CD4-positive, alpha-beta memory T cell (primary cell): ENCODE measurements at places on chromosomes 16 and 17. TPM values are rescaled to one million over a fixed set of nuclear protein-coding genes. Genes with fewer than 3 reads are reported as not detected.
A peak's percentile ranks its signal among the peaks of the same experiment; 100 is the strongest.

TNK1 gene
- 15.9 TPM for total RNA-seq

ZSCAN32 gene
- 28.8 TPM for total RNA-seq

GRCh38 chr16:30900588-30900987 is 4.2 kb downstream of the CTF1 start:
- no peaks in the 10 kb centered on the region for H3K27me3 ChIP-seq
- H3K36me3 ChIP-seq: no peaks in the 10 kb centered on the region
- DNase-seq: no peak
- H3K4me1 ChIP-seq: peaks cover 53% of the 10 kb centered on the region
- no peak overlapping the region for H3K27ac ChIP-seq
- H3K4me3 ChIP-seq: no peak overlapping the region

DNA sequence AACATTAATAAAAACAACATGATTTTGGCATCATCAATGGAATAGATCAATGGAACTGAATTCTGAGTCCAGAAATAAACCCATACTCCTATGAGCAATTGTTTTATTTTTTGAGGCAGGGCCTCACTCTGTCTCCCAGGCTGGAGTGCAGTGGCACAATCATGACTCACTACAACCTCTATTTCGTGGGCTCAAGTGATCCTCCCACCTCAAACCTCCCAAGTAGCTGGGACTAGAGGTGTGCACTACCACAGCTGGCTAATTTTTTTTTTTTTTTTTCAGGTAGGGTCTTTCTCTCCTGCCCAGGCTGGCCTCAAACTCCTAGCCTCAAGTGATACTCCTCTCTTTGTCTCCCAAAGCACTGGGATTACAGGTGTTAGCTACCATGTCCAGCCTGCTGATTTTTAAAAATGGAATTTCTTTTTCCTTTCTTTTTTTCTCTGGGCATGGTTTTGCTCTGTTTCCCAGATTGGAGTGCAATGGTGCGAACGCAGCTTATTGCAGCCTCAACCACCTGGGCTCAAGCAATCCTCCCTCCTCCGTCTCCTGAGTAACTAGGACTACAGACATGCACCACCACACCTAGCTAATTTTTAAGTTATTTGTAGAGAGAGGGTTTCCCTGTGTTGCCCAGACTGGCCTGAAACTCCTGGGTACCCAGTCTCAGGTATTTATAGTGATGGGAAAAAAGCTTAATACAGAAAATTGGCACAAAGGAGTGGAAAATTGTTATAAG is 7.3 kb upstream of the PRDM7 start:
- H3K4me3 ChIP-seq: no peak overlapping the region
- no peaks in the 10 kb centered on the region for H3K27me3 ChIP-seq
- no peaks in the 10 kb centered on the region for H3K36me3 ChIP-seq
- no peak for DNase-seq
- H3K27ac ChIP-seq: no peak overlapping the region
- H3K4me1 ChIP-seq: peaks cover 4% of the 10 kb centered on the region

GRCh38 chr16:56773532-56773931 is 43.6 kb downstream of the NUP93 start:
- no peaks in the 10 kb centered on the region for H3K4me1 ChIP-seq
- H3K36me3 ChIP-seq: no peaks in the 10 kb centered on the region
- no peaks in the 10 kb centered on the region for H3K27me3 ChIP-seq
- H3K4me3 ChIP-seq: no peak overlapping the region
- DNase-seq: no peak
- H3K27ac ChIP-seq: no peak overlapping the region

GRCh38 chr17:42062681-42063080 is 12.3 kb upstream of the C17orf113 start:
- H3K4me3 ChIP-seq: no peak overlapping the region
- H3K36me3 ChIP-seq: no peaks in the 10 kb centered on the region
- H3K27me3 ChIP-seq: no peaks in the 10 kb centered on the region
- no peak for DNase-seq
- H3K27ac ChIP-seq: no peak overlapping the region
- peaks cover 10% of the 10 kb centered on the region for H3K4me1 ChIP-seq

GRCh38 chr16:79150632-79151310 is 449.8 kb downstream of the MAF start:
- H3K27ac ChIP-seq: no peak overlapping the region
- no peak for DNase-seq
- H3K27me3 ChIP-seq: no peaks in the 10 kb centered on the region
- H3K4me1 ChIP-seq: no peaks in the 10 kb centered on the region
- H3K36me3 ChIP-seq: no peaks in the 10 kb centered on the region
- H3K4me3 ChIP-seq: no peak overlapping the region

DNA sequence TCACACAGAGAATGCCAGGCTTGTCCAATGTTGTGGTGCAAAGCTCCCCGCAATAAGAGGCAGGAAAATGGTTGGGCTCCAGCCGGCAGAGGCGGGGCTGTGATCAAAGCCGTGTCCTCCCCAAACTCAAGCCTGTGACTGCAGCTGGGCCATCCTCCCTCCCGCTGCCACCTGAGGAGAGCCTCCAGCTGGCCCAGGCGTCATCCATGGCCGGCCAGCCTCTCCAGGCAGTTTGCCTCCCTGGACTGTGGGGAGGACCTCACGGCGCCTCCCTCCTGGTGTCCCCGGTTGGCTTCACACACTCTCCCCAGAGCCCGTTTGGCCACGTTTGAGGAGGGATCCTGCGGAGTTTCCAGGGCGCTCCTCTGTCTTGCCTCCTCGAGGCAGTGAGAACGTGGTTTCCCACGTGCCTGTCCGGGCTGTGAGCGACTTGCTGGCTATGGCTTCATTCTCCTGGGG is 134.1 kb downstream of the IRF8 start:
- DNase-seq: no peak
- no peaks in the 10 kb centered on the region for H3K27me3 ChIP-seq
- H3K27ac ChIP-seq: no peak overlapping the region
- H3K4me1 ChIP-seq: no peaks in the 10 kb centered on the region

DNA sequence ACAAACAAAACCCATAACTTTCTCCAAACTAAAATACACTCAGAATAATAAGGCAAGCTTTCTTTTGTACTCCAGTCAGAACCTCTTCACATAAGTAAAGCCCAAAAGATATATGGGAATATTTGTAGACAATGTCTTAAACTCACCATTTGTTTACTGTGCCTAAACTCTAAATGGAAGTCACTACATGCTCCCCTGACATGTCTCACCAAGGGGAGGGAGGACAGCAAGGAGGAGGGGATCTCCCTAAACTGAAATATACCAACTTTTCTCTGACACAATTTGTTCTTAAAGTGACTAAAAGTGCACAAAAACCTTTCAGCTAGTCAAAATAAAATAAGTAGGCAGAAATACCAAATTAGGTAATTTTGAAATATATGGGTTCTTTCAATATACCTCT is 38.5 kb downstream of the GRB7 start:
- DNase-seq: no peak
- no peaks in the 10 kb centered on the region for H3K27me3 ChIP-seq
- no peaks in the 10 kb centered on the region for H3K36me3 ChIP-seq
- peaks cover 84% of the 10 kb centered on the region for H3K4me1 ChIP-seq
- peak overlapping the region; percentile 74 for H3K4me3 ChIP-seq

HOXB9 gene
- not detected for total RNA-seq

COG1 gene
- 76.2 TPM for total RNA-seq

HOXB1 gene
- not detected for total RNA-seq

DNA sequence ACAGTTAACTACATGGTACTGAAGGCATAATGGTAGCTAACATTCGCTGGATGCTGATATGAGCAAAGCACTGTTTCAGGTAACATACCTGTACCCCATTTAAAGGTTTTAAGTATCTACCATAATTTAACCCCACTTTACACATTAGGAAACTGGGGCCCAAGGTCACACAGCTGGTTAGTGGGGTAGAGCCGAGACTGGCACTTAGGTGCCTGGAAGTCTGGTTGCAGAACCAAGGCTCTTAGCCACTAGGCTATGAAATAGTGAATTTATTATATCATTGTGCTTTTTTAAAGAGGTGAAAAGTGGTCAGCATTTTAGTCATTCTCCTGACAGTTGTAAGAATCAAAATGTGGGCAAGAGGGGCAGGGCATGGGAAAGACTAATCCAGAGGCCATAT is 25.2 kb downstream of the SIAH1 start:
- no peak overlapping the region for H3K27ac ChIP-seq
- no peaks in the 10 kb centered on the region for H3K27me3 ChIP-seq
- no peak for DNase-seq
- no peaks in the 10 kb centered on the region for H3K4me1 ChIP-seq
- H3K36me3 ChIP-seq: peaks cover 6% of the 10 kb centered on the region
- no peak overlapping the region for H3K4me3 ChIP-seq

BCL6B gene
- total RNA-seq: not detected

SOCS1 gene
- total RNA-seq: 14.7 TPM

GSG1L gene
- total RNA-seq: not detected

KRTAP9-9 gene
- not detected for total RNA-seq

GRCh38 chr17:55254375-55254774 is 10.4 kb upstream of the HLF start:
- H3K27ac ChIP-seq: no peak overlapping the region
- no peaks in the 10 kb centered on the region for H3K4me1 ChIP-seq
- no peaks in the 10 kb centered on the region for H3K36me3 ChIP-seq
- no peak for DNase-seq

DNA sequence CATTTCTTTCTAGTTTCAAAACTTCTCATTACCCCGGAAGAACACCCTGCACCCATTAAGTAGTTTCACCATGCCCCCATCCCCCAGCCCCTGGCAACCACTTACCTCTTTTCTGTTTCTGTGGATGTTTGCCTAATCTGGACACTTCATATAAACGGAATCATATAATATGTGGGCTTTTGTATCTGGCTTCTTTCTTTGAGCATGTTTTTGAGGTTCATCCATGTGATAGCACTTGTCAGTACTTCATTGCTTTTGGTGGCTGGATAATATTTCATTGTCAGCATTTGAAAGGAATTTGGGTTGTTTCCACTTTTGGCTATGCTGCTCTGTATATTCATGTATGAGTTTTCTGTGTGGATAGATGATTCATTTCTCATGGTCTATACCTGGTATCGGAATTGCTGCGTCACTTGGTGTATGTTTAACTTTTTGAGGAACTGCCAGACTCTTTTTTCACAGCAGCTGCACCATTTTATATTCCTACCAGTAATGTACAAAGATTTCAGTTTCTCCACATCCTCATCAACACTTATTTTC is 30.0 kb upstream of the SLC5A10 start:
- peaks cover 9% of the 10 kb centered on the region for H3K36me3 ChIP-seq
- no peak for DNase-seq
- peaks cover 59% of the 10 kb centered on the region for H3K4me1 ChIP-seq
- H3K27me3 ChIP-seq: no peaks in the 10 kb centered on the region
- H3K27ac ChIP-seq: no peak overlapping the region

GRCh38 chr17:61495161-61495857 is 43.1 kb downstream of the TBX4 start:
- DNase-seq: no peak
- no peaks in the 10 kb centered on the region for H3K36me3 ChIP-seq
- no peak overlapping the region for H3K4me3 ChIP-seq
- no peaks in the 10 kb centered on the region for H3K4me1 ChIP-seq

GRCh38 chr16:73196670-73197069 is 148.7 kb upstream of the ZFHX3 start:
- no peak overlapping the region for H3K4me3 ChIP-seq
- H3K27ac ChIP-seq: no peak overlapping the region
- no peaks in the 10 kb centered on the region for H3K27me3 ChIP-seq
- no peak for DNase-seq
- H3K4me1 ChIP-seq: no peaks in the 10 kb centered on the region
- no peaks in the 10 kb centered on the region for H3K36me3 ChIP-seq

SLC6A2 gene
- total RNA-seq: not detected

SRL gene
- total RNA-seq: not detected

DNA sequence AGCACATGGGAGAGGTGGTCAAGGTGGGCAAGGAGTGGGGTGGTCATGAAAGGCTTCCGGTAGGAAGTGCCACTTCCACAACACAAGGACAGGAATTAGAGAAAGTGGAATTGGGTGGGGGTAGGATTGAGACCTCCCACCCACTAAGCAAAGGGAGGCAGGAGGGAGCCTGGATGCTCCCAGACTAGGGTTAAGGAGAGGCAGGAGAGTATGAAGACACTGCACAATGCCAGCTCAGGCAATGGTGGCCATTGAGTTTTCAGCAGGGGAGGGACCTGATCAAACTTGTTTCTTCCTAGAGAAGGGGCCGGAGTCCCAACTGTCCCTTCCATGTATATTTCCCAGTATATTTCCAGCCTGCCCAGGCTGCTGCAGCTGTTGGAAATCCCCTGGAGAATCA is 3.1 kb upstream of the RAB11FIP4 start:
- DNase-seq: no peak
- no peak overlapping the region for H3K27ac ChIP-seq
- peaks cover 7% of the 10 kb centered on the region for H3K27me3 ChIP-seq
- H3K36me3 ChIP-seq: no peaks in the 10 kb centered on the region

HSD17B1 gene
- 1.2 TPM for total RNA-seq

DNA sequence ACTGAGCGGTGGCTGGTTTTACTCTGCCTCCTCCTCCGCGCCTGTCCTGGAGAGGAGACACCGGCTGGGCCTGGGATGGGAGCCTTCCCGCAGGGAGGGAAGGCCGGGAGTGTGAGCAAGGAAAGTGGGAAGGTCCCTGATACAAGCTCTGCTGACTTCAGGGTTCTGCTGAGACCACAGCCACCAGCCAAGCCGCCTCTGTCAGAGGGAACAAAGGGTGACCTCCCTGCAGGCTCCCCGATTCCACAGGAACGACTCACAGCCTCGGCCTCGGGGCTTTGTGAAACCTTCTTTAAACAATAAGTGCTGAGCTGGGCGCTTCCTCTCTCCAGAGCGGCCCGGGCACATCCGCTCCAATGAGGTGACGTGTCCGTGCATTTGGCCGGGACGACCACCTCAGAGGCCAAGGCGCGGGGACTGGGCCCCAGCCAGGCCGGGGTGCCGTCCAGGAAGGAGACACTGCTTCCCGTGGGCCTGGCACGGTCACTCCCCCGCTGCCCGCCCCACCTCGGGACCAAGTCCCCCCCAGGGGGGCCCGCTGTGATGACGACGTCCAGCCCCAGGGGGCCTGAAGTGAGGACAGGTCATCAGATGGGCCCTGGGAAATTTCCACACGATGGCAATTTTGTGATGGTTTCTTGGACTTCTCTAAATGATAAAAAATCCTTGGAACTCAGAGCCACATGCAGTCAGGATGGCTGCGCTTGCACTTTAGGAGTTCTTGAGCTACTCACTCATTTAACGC is 11.8 kb upstream of the CIBAR2 start:
- DNase-seq: no peak
- H3K36me3 ChIP-seq: no peaks in the 10 kb centered on the region
- H3K4me1 ChIP-seq: no peaks in the 10 kb centered on the region
- no peak overlapping the region for H3K4me3 ChIP-seq
- no peak overlapping the region for H3K27ac ChIP-seq
- no peaks in the 10 kb centered on the region for H3K27me3 ChIP-seq

DNA sequence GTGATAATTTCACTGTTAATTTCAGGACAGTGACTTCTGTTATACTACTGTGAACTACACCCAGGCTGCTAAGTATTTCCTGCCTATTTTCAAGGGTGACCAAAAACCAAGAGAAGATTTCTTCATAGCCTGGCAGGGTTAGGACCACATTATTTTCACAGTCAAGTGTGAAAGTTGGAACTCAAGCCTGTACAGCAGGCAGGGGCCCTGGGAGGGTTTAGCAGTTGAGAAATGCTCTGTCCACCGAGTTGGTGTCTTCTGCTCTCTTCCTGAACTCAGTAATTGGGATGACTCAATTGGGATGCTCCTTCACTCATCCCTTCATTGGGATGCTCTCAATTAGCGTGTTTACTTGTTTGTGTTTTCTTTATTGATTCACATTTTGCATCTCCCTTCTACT is 347.3 kb upstream of the CDH11 start:
- no peaks in the 10 kb centered on the region for H3K4me1 ChIP-seq
- H3K27ac ChIP-seq: no peak overlapping the region
- no peaks in the 10 kb centered on the region for H3K36me3 ChIP-seq
- no peaks in the 10 kb centered on the region for H3K27me3 ChIP-seq

PMP22 gene
- total RNA-seq: 0.76 TPM

GPRC5B gene
- total RNA-seq: not detected

- no peak for DNase-seq
- no peak overlapping the region for H3K27ac ChIP-seq
- no peak overlapping the region for H3K4me3 ChIP-seq
- no peaks in the 10 kb centered on the region for H3K27me3 ChIP-seq
- H3K36me3 ChIP-seq: no peaks in the 10 kb centered on the region
Observed at GRCh38 chr16:12168074-12169000, 191.8 kb downstream of the SNX29 start.
